ENCODE measurements at places on chromosomes 4 and X.

GRCh38 chr4:159483110-159483781 is 380.4 kb downstream of the RAPGEF2 start:
- DNase-seq, result no peak

- DNase-seq, result no peak
Measured at GRCh38 chr4:54172156-54172555, 56.9 kb upstream of the PDGFRA start.

DNA sequence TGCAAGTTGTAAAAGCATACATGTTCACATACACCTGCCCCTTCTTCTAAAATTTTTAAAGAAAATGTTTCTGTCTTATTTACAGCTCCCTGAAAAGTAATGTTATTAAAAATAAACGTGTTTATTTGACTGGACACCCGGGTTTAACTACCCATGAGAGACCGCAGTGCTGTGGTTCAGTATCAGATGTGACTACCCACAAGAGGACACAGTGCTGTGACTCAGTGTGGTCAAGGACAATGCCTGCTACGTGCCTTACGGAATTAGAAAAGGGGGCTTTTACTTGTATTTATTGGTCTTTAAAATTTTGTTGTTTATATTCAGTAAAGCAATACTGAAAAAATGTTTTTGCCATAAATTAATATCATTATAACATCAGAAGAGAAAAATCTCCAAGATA is 641.4 kb downstream of the TRIML1 start:
- no peak for DNase-seq

GRCh38 chr4:101074326-101074725 is 273.0 kb downstream of the PPP3CA start:
- no peak for DNase-seq

DNA sequence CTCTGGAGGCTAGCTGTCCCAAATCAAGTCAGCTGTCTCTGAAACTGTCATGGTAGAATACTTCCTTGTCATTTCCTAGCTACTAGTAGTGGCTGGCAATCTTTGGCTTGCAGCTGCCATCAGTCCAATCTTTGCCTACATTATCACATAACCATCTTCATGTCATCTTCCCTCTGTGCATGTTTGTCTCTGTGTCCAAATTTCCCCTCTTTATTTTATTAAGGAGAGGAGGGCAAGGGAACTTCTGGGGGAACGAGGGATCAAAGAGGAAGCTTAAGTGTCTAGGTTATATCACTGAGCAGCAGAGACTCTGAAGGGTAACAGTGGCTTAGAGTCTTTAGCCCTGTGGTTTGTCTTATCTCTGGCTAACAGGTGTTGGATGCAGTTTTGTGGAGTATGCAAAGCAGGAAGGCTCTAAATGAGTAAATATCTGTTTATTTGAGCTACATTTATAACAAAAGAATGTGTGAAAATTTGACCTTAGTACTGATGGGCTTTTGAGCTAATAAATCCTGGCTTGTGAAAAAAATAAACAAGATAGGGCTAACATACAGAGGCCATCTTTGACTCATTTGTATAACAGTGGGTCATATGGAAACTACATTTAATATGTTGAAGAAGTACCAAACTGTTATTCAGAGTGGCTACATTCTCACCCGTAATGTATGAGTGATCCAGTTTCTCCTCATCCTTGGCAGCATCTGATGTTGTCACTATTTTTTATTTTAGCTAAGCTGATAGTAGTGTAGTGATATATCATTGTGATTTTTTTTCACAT is 49.4 kb upstream of the ENOX2 start:
- DNase-seq, result no peak

GRCh38 chr4:1242506-1243450 is 6.2 kb downstream of the CTBP1 start:
- no peak for DNase-seq

DNA sequence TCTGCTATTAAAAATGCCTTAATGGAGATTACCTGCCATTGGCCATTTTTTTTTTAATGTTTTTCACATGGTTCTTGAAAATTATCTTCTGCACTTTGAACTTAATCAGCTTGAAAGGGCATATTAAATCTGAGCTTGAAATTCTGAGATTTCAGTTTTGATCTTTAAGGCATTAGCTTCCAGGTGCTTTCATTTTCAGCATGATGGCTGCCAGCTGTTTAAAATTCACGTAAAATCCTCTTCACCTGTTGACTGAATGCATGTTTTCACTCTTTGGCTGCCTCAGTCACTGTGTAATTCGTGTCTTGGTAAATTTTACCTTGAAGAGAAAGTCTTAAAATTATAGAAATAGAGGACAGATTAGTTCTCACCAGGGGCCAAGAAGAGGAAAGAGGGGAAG is 39.6 kb downstream of the SMAD1 start:
- DNase-seq, result no peak

DNA sequence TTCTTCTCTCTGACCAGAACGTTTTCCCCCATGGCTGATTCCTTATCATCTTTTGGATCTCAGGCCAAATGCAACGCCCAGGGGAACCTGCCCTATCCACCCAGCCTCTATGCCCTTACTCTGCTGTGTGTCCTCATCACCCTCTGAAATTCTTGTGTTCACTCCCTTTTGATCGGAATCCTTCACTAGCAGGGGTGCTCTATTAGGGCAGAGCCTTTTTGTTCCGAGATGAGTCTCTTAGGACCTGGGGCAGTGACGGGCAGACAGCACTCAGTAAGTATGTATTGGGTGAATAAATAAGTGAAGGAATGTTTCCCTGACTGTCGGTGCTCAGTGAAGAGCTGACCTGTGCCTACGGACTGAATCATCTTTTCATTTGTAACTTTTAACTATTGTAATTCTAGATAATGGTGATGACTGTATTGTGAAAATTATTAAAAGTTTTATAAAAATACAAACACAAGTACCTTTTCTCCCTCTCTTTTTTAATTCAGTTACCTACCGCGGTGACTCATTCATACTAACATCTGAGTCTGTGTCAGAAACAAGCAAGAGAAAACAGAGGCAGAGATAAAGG is 4.8 kb upstream of the TENM3 start:
- DNase-seq, result no peak

DNA sequence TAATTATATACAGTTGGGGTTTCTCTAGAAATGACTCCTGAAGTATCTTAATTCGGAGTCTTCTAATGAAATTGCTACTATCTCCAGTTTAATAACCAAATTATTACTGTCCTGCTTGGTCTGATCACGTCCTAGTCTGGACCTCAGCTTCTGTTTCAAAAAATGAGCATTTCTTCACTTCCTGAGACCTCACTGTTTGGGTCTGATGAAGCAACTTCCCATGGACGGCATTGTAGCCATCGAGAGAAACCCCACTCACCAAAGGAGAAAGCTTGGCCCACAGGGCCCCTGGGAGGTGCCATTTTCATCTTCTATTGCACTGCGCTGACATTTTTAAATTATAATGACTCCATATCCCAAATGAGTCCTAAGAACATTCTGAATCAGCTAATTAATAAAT is 178.0 kb downstream of the MGST2 start:
- no peak for DNase-seq

GRCh38 chr4:15562114-15562513 is 92.4 kb downstream of the CC2D2A start:
- DNase-seq, result no peak

- DNase-seq, result no peak
Measured at GRCh38 chr4:8400632-8401325, 39.7 kb downstream of the ACOX3 start.

GRCh38 chr4:33302321-33302720 is 2582.2 kb downstream of the PCDH7 start:
- no peak for DNase-seq

GRCh38 chr4:61782133-61782532 is 582.0 kb downstream of the ADGRL3 start:
- DNase-seq, result no peak

DNA sequence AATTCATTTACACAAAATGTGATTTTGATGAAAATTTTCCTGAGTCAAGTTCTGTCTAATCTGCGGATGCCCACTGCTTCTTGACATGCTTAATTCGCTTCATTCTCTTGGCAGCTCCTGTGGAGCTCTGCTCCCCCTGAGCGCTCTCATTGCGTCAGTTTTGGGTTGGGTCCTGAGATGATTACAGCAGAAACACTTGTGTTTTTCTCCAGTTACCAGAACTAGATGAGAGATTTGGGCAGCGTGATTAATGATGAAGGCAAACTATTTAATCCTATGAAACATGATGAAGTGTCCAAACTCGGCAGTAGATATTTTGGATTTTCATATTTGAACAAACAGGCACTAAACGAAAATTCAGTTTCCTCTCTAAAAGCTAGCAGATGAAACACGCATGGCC is 4.2 kb upstream of the CXCL1 start:
- no peak for DNase-seq

- DNase-seq, result no peak
Measured at GRCh38 chr4:101115887-101116286, 231.4 kb downstream of the PPP3CA start.

DNA sequence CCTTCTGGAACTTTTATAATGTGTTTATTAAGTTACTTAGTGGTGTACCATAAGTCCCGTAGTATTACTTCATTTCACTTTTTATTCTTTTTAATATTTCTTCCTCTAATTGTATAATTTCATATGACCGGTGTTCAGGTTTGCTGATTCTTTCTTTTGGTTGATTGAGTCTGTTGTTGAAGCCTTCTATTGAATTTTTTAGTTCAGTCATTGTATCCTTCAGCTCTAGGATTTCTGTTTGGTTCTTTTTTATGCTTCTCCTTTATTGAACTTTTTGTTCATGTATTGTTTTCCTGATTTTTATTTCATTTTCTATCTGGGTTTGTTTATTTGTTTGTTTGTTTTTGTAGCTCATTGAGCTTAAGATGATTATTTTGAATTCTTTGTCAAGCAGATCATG is 8.8 kb downstream of the CEP44 start:
- no peak for DNase-seq

GRCh38 chr4:6474053-6474568 is 1.7 kb upstream of the PPP2R2C start:
- no peak for DNase-seq

Data from NK-92 treated with Interleukin-12 subunit alpha and Interleukin-12 subunit beta, amount 100 ng/mL, for 24 hours (cell line).